ENCODE measurements at places on chromosomes 2 and 18. TPM values are rescaled to one million over a fixed set of nuclear protein-coding genes. Genes with fewer than 3 reads are reported as not detected.

Gene ACTR1B
- total RNA-seq: 38.6 TPM

DNA sequence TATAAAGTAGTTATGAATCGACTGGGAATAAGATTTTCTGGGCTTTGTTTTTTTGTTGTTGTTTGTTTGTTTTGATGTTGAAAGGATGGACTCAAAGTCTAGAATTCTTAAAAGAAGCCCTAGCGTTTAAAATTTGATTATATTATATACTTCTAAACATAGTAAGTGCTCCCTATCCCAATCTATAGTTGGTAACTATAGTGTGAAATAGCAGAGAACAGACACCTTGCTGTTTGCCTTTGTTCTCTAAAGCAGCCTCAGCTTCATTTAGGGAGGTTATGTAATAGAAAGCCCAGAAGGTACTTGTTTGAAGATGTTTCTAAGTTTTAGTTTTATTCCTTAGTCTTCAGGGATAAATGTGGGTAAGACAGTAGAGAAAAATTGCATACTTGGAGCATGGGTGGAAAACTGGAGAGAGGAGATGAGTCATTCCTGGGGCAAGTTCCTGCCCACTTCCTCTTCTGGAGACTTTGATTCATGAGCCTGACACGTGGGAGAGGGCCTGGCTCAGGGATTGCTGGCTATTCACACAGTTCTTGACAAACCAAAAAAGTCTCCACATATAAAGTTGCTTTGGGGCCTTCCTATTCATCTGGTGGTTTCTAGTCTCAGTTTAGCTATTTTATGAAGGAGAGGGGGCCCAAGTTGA, 131.9 kb downstream of the MYO1B start:
- DNase-seq: peak; percentile 82

GRCh38 chr2:68737711-68738110, 3.1 kb downstream of the ARHGAP25 start:
- DNase-seq: peak; percentile 67

DNA sequence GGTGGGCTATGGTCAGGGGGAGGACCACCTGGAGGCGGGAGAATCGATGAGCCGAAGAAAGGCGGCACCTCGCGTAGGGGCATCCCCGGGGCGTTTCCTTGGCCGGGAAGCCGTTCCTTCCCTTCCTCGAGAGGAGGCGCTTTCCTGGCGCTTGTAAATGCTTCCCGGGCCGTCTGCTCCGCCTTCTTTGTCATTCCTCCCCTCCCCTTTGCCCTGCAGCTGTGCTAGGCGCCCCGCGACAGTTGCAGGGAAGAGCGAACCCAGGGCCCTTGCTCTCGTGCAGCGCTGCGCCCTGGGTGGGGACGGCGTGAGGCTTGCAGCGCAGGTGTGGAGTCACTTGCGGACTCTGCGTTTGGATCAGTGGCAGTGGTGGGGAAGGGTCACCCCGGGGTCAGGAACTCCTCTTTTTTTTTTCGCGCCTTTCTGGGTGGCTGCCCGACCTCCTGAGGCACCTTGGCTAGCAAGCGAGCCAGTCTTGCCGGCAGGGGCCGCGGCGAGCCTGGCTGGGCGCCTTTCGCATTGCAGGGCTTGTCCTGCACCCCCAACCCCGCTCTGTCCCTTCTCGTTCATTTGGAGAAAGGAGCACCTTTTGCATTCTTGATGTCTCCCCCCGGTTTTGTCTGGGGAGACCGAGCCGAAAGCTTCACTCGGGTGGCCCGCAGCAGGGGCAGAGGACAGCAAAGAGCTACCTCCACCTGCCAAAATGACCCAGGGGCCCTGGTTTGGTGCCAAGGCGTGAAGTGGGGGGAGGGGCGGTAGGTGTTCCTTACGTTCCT, 858 bp downstream of the KCNS3 start:
- peak; percentile 86 for DNase-seq

- DNase-seq: no peak
These were observed 22.8 kb downstream of the HPCAL1 start for GRCh38 chr2:10325278-10326145.

- no peak for DNase-seq
These were observed 999.7 kb upstream of the LRRTM1 start for GRCh38 chr2:81304154-81304830.

DNA sequence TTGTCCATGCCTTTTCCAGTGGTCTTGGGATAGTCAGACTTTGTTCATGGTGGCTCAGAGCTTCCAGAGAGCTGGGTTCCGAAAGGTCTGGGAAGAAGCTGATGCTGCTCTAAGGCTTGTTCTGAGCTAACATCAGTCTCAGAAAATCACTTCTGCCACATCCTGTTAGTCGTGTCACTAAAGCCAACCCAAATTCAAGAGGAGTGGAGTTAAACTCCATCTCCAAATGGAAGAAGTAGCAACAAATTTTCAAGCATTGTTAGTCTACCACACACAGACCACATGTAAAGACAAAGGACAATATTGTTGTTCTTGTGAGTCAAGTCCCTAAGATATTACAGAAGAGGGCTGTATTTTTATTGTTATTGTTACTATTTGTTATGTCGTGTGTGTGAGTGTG, 77.8 kb downstream of the PID1 start:
- no peak for DNase-seq

Data from muscle of leg (tissue), 16 donors.